ENCODE measurements at places on chromosomes 7 and 10. TPM values are rescaled to one million over a fixed set of nuclear protein-coding genes. Genes with fewer than 3 reads are reported as not detected.

GRCh38 chr10:68566351-68566750 lies 6.2 kb downstream of the TET1 start:
- DNase-seq: no peak

DNA sequence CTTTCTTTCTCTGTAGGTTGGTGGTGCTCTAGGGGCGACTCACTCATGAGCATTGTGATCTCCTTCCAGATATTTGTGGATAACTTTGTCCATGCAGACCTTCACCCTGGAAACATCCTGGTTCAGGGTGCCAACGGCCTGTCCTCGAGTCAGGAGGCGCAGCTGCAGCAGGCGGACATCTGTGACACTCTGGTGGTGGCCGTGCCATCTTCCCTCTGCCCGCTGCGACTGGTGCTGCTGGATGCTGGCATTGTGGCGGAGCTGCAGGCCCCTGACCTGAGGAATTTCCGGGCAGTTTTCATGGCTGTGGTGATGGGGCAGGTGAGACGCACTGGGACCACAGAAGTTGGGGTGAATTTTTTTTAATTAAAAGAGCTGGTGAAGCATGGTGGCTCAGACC lies 9.6 kb upstream of the NDUFB2 start:
- no peak for DNase-seq

The ELFN1 gene
- total RNA-seq: not detected

DNA sequence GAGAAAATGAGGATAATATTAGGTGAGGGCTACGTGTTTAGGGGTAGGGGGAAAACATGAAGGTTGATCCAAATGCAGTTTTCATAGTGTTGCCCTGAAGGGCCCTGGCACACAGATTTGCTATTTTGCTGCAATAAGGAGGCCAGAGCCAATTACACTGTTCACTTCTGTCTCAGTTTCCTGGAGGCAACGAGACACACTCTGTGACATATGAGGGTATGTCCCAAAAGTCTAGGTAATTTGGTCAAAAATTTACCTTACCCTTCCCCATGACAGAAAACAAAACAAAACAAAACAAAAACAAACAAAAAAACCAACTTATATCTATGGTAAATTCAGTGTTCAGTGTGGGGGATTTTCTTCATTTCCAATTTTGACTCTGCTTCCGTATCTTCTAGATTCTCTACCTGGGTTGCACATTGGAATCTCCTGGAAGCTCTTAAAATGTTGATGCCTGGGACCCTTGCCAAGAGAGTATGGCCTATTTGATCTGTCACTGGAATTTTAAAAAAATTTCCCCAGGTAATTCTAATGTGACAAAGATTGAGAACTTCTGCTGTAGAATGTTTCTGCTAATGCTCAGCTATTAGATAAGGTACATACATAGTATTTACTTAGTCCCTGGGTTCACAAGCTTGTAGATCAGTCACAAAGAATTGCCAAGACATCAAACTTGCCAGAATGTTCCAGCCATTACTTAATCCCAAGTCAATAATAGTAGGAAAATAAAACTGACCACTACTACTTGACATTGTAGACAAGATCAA lies 139.5 kb downstream of the SEMA3E start:
- no peak for DNase-seq

DNA sequence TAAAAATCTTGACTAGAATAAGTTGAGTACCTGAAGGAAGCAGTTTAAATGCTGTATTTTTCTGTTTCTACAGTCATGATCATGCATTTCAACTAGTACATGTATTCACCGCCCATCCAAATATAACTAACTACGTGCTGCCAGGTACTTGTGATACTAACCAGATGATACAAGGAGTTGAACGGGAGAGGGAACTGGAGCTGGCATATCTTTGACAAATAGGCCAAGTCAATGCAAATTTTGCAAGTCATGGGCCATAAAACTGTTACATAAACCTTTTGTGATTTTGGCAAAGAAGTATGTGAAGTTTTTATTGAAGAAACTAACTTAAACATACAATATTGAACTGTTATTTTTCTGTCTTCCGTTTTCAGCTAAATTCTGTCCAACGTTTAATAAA lies 14.5 kb downstream of the NUP42 start:
- DNase-seq: no peak

GRCh38 chr7:38000272-38000671 lies 79.8 kb downstream of the EPDR1 start:
- no peak for DNase-seq

- peak; percentile 56 for DNase-seq
Observed at GRCh38 chr7:125636320-125636962, 706.8 kb upstream of the POT1 start.

DNA sequence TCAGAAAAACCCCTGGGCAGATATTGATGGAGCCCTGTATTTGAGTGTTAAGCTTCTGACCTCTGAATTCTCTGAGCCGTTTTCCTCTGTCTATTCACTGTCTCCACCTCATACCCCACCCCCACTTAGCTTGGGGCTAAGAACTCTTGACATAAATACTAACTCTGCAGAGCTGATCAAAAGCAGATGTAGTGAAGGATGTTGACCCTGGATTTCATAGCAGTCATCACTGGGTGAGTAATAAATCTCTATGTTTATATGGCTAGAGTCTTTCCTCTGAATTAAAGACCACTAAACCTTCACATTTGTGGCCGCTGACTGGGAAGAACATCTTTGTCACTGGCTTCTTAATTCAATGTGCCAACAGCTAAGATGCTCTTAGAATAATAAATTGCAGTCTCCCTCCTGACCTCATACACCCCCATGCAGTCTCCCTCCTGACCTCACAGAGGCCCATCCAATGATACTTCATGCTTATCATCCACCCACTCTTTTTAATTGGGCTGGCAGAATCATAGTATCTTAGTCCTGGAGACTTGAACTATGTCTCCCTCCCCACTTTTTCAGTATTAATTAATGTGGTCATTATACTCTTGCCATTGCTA lies 78.0 kb upstream of the MACROH2A2 start:
- no peak for DNase-seq

GRCh38 chr7:153084278-153084677 lies 324.7 kb downstream of the ACTR3B start:
- DNase-seq: no peak

The CTAGE4 gene
- total RNA-seq: 0.84 TPM

GRCh38 chr10:71581376-71581775 lies 138.2 kb downstream of the C10orf105 start:
- DNase-seq: no peak

- no peak for DNase-seq
Observed at GRCh38 chr10:123772645-123773508, 106.7 kb downstream of the GPR26 start.

DNA sequence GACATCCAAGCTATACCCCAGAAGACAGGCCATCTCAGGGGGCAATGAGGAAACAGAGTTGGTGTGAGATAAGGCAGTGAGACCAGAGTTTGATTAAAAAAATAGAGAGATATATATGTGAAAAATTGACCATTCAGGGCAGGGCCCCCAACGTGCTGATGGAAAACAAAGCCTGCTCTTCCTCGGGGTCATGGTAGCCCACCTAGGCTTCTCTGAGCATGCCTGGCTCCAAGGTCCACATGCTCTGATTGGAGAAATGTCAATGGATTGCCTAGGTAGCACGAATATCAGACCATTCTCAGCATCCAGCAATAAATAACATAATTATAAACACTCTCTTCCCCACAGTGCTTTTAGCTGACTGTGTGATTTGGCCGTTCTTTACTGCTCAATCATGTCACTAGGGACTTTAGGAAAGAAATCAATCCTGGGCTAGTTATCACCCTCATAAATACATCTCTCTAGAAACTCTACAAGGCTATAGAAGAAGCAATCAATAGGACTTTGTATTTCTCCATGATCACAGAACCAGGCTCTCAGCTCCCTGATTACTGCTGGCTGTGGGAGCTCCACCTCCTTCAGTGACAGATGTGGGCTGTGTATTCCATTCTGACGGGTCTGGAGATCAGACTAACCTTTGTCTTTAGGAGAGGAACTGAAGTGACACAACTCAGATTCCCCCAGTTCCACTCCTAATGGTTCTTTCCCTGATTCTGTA lies 766.4 kb downstream of the GRID1 start:
- no peak for DNase-seq

DNA sequence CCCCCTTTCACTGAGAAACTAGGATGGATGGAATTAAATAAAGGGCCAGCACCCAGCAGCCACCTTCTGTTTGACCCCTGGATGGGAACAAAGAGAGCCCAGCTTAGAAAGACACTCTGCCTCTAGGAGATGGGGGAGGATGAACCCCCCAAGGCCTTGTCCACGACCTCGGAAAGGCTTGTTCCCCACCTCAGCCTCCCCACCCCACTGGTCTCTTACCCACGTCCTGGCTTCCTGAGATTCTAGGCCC lies 9.7 kb downstream of the ITPRIP start:
- no peak for DNase-seq

DNA sequence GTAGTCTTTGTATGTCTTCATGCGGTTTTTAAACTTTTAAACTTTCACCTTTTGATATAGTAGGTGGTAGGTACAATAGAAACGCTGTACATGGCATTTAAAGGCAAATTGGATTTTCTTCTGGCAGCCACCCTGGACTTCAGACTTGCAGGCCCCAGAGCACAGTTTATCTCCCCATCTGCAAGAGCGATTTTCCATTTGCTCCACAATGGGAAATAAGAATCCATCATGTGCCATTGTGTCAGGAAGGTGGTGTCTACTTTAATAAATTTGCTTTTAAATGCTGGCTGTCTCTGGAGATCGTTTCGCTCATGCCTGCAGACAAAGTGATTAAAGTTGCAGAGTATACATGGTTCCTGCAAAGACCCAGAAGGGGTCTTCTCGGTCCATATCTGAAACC lies 38.9 kb downstream of the UNC5B start:
- no peak for DNase-seq

The NME8 gene
- total RNA-seq: not detected

- peak; percentile 65 for DNase-seq
Observed at GRCh38 chr7:127865466-127865865, 165.8 kb downstream of the LRRC4 start.

DNA sequence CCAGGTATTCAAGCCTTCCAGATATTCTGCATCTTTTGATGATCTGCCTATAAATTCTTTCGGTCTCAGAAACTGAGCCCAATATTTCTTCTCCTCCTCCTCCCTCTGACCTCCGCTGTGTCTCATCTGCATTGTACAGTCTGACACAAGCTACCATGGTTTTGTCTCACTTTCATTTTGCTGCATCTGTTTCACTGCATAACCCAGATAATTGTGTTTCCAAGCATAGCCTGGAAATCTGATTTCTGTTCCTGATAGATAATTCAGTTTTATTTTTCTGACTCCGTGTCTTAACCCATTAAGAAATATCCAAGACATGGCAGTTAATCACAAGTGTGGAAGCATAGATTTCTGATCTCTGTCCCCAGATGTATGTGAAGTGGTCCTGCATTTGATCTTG lies 374.2 kb upstream of the SEMA3A start:
- no peak for DNase-seq

- peak; percentile 68 for DNase-seq
Observed at GRCh38 chr7:111138193-111138569, 47.3 kb downstream of the LRRN3 start.

DNA sequence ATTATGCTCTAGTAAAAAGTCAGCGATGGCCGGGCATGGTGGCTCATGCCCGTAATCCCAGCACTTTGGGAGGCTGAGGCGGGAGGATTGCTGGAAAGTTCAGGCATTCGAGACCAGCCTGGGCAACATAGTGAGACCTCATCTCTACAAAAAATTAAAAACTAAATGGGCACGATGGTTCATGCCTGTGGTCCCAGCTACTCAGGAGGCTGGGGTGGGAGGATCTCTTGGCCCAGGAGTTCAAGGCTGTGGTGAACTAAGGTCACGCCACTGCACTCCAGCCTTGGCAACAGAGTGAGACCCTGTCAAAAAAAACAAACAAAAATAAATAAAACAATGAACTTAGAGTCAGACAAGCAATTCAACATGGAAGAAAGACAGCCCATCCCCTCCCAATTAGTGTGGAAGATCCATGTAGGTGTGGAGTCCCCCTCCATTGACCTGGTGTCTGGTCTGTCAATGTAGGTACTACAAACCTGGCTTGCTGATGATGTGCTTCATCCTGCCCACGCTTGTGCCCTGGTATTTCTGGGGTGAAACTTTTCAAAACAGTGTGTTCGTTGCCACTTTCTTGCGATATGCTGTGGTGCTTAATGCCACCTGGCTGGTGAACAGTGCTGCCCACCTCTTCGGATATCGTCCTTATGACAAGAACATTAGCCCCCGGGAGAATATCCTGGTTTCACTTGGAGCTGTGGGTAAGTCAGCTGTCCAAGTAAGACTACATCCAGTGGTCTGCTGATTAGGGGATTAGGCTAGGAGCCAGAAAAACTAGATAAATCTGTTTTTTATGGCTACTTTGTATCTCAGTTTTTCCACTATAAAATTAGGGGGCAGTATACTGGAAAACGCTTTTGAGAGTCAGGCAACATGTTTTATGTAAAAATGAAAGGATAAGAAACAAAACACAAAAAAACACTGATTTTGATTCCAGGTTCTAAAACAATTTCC lies 9.3 kb downstream of the SCD start:
- DNase-seq: no peak

- peak; percentile 80 for DNase-seq
Observed at GRCh38 chr7:65872776-65873581, at the start of gene VKORC1L1. VKORC1L1 (plus strand) TSS chr7:65873074; CDS start chr7:65873372, 298 bp downstream.

- no peak for DNase-seq
Observed at GRCh38 chr7:51335057-51335456, 18.4 kb upstream of the COBL start.

GRCh38 chr7:70352088-70352487 lies 753.8 kb downstream of the AUTS2 start:
- DNase-seq: no peak

DNA sequence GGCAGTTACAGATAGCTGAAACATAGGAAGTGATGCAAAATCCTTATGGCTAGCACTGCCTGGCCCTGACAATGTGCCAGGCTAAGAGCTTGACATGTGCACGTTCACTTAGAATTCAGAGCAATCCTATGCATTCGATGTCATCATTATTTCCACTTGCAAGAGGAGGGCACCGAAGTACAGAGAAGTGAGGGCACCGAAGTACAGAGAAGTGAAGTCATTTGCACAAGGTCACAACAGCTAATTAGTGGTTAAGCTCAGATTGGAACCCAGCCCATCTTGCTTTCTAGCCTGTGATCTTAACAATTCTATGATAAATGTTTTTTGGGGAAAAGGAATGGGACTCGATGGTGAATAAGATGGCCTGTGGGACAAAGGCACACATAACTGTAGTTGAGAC lies 73.4 kb downstream of the ARHGAP22 start:
- DNase-seq: no peak

The SLC18A2 gene
- total RNA-seq: not detected

DNA sequence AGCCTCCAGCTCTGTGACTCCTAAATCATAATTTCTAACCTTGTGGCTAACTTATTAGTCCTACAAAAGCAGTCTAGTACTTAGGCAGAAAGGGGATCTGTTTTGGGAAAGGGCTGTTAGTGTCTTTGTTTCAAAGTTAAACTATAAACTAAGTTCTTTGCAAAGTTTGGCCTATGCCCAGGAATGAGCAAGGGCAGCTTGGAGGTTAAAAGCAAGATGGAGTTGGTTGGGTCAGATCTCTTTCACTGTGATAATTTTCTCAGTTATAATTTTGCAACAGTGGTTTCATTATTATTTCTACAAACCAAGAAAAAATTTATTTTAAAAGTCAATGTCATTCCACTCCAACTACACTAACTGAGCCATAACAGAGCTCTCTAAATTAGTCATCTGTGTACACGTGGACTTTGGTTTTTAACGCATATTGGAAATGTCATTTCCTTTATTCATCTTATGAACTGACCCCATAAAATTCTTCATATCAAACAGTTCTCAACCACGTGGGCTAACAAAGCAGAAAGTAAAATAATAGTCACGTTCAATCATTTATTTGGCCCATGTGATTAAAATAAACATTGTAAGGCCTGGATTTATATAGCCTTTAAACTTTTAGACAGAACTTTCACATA lies 143.2 kb upstream of the C7orf33 start:
- no peak for DNase-seq

The PRKCQ gene
- 9.8 TPM for total RNA-seq

The CDK13 gene
- total RNA-seq: 38.8 TPM

The RUFY2 gene
- total RNA-seq: 9.5 TPM

The GHRHR gene
- total RNA-seq: not detected

Data from Caki2 (cell line).